ENCODE measurements at places on chromosomes 2 and 18.

DNA sequence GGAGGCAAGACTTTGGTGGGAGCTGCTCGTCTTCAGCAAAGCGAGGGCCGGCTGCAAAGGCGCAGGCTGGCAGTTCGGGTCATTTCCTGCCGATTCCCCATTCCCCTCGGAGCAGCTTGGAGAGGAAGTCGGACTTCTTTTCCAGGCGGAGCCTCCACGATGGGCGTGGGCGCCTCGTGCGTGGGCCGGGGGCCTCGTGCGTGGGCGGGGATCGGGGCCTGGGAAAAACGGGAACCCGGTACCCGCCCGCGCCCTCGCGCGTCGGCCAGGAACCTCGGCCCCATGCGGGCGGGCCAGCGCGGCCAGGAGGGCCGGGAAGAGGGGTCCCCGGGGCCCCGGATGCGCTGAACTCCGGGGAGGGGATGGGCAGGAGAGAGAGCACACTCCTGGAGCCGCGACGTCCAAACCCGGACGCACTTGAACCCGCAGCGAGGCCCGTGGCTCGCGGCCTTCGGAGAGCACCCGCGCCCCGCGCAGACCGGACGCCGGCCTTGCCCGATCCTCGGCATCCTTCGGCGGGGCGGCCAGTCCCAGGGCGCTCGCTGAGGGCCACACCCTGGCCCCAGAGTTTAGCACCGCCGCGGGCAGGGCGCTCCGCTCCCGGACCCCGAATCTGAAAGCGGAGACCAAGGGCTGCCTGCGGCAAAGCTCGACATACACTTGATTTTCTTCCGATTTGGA, 368.4 kb downstream of the MTX2 start:
- DNase-seq: peak; percentile 81

DNA sequence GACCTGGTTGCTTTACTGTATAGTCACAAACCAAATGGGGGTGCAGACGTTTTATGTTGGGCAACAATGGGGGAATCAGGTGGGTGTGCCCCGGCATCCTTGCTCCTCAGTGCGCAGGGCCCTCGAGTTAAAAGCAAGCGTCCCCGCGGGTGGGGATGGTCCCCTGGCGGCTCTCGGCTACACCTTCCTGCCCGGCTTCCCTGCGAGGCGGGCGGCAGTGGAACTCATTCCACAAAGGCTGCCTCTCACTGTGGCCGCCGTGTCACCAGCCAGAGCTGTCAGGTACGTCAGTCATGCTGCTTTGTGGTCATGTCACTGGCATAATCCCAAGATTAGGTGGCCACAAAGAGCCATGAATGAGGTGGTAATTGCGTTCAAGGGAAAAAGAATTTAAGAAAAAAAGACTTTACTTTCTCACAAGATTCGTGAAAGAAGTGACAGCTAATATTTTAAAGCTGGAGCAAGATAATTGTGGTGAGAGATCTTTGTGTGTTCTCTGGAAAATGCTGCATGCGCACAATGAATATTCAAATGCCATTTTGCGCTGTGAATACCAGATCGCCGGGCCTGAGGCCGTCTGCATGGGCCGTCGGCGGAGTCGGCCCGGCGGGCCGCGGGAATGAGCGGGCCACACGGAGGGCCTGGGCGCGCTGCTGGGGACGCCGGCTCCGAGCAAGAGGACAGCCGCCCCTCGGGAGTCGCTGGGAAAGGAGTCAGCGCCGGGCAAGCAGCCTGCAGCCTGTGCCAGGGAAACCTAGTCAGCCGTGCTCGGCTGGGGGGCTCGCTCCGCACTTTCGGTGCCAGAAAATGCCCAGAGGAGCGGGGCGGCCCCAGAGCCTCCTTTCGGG, 82.3 kb upstream of the LDLRAD4 start:
- peak; percentile 30 for DNase-seq

DNA sequence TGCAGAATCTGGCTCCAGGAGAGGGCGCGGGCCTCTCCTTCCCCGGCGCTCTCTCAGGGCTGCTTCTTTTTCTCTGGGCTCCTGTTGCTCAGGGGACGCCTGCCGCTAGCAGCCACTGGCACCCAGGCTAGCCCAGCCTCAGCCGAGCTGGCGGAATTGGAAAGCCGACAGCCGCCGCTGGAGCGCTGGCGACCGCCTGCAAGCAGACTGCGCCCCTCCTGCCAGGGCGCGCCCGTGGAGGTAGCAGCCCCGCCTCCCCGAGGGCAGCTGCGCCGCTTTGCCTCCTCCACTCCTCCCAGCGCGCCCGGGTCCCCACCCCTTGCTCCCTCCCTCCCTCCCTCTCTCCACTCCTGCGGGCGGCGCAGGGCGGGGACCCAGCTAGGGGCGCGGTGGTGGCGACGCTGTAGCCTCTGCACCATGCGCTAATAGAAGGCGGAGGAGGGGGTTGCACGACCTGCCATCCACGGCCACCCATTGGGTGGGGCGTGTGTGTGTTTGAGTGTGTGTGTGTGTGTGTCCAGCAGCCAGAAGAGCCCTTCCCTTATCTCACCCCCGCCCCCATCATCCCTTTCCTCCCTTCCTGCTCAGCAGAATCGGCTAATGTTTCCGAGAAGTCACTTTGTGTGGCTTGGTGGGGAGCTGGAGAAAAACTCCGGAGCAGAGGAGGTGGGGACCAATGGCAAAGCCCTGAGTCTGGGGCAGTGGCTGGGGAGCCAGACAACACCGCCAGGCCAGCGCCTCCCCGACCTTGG, at the start of gene SCN9A:
TSS of gene SCN9A (minus strand) at position 209 of the 752 bp plus-strand sequence. CDS start 64,188 bp downstream, outside the sequence.
- DNase-seq: peak; percentile 61

GRCh38 chr2:159759577-159759976, 38.4 kb downstream of the CD302 start:
- DNase-seq: no peak

DNA sequence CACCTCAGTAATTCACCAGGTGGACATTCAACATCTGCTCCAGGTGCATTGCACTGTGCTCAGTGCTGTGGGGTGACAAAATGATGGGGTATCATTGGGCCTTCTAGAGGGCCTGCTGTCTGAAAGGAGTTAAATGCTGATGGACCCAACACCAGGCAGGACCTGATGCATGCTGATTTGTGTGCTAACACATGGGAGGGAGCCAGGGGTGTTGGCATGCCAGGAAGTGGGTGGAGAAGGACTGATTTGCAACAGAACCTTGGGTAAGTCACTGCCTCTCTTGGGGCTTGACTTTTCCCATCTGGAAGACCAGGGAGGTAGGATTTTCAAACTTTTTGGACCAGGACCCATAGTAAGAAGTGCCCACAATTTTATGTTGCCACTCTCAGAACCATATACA, 57.9 kb upstream of the CXCR4 start:
- DNase-seq: no peak

DNA sequence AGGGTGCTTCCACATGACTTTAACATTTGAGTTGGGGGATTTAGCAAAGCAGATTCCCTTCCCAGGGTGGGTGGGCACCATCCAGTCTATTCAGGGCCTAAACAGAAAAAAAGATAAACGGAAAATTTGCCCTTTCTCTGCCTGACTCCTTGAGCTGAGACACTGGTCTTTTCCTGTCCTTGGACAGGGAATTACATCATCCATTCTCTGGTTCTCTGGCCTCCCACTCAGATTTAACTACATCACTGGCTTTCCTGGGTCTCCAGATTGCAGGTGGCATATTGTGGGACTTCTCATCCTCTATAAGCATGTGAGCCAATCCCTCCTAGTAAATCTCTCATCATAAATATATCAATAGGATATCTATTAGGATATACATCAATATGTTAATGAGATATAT, 25.8 kb downstream of the CAPN13 start:
- DNase-seq: no peak

DNA sequence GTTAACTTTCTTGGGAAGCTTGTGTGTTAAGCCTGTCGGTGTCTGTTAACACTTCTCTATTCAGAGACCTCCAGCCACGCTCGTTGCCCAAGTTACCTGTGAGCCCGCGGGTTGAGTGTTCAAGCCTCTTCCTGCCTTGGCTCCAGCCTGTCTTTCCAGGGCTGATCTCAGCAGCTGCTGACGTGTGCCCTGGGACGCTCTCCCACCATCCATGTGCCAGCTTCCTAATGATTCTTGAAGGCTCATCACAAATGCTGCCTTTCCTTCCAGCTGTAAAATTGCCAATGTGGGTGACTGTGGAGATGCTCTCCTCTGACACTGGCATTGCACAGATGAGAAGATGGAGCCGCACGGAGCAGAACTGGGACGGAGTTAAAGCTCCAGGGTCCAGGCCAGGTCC, 6.1 kb downstream of the RNF144A start:
- DNase-seq: no peak

DNA sequence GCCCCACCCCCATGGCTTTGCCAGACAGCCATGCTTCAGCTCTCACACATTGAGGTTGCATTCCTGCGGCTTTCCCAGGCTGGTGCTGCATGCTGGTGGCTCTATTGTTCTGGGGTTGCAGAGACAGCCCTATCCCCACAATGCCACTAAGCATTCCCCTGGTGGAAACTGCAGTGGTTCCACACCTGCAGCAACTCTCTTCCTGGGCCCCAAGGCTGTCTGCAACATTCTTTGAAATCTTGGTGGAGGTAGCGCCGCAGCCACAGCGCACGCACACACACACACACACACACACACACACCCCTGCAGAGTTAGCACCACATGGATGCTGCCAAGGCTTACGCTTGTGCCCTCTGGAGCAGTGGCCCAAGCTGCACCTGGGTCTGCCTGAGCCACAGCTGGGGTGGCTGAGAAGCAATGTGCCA, 21.4 kb downstream of the SFXN5 start:
- peak; percentile 42 for DNase-seq

GRCh38 chr2:170222842-170223241, 44.9 kb downstream of the MYO3B start:
- no peak for DNase-seq

DNA sequence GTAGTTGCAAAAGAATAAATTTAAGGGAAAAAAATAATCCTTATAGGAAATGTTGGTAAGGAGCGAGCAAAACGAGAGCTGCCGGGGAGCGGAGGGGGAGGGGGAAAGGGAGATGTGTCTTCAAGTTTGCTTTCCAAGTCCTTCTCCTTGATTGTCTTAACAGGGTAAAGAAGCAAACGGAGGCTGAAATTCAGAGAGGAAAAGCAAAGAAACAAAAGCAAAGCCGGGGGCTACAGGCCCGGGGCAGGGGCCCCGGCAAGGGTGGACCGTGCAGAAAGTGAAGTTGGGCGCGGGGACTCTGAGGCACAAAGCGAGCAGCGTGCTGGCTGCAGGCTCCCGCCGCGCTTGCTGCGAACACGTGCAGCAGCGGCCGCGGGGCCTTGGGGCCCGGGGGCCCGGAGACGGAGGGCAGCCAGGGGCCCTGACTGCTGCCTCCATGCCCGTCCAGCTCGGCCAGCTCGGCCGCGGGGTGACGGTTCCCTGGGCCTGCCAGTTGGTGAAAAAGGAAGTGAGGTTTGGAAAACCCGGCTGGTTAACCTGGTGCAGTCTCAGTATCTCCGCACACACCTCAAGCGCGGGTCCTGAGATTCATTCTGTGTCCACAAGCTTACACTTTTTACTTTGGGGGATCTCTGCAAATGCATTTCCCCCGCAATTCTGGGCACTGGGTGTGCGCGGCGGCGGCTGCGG, 4.1 kb downstream of the BCL11A start:
- DNase-seq: no peak

DNA sequence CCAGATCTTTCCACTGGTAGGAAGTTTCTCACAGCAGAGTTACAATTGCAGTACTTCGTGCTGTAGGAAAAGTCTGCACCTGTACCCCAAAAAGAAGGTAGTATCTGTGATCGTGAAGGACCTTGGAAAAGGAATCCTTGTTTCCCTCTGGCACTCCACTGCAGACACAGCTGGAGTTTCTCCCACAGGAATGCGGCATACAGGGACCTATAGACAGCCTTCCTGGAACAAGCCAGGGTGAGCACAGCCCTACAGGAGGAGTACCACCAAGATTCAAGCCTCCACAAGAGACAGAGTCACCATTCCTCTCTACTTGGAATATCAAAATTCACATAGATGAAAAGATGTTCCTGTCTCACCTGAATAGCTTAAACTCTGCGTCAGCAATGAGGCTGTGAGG, 372.4 kb downstream of the CMPK2 start:
- no peak for DNase-seq

DNA sequence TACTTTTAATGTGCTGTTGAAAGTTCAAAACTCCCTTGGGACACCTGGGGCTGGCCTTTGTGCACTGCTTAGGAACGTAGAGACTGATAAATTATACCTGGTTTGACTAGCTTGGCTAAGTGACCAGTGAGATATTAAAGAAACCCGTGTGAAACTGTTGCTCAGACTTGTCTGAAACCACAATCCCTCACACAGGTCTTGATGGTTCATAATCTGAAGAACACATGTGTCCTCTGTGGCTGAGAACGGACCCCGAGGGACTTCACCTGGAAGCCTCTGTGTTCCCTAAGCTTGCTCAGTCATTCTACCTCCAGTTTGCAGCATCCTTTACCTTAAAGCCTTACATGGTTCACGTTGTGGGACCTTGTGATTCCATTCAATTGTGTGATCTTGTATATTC, 218.8 kb downstream of the CBLN2 start:
- DNase-seq: no peak

DNA sequence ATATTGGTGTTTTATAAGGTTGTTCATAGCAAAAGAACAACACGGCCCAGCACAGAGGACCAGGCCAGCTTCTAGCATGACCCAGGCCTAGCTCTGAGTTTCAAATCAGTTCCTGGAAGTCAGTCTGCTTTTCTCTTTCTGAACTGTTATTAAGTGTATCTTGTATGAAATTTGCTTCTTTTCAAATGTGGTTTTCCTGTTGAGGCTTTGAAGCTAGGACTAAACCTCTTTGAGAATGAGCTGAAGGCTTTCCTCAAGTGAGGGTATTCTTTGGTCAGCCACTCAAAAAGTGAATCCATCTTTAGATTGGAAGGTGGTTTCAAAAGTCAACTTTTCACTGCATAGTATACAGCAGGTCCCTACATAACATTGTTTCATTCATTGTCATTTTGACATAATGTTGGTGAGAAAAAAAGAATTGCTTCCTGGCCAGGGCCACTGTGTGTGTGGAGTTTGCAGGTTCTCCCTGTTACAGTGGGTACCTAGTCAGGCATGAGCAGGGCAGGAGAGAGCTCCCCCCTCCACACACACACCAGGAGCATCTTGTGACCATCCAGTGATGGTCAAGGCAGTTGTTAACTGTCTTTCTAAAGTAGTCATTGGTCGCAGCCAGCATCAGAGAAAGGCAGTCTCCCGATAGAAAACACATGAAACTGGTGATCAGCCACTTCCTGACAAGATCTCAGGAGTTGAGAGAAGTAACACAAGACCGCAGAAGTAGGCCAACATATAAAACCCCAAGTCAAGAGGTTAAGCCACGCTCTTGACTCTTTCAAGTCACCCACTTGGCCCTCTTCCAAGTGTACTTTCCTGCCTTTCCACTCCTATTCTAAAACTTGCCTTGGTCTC, 6.7 kb upstream of the ACAA2 start:
- DNase-seq: no peak

DNA sequence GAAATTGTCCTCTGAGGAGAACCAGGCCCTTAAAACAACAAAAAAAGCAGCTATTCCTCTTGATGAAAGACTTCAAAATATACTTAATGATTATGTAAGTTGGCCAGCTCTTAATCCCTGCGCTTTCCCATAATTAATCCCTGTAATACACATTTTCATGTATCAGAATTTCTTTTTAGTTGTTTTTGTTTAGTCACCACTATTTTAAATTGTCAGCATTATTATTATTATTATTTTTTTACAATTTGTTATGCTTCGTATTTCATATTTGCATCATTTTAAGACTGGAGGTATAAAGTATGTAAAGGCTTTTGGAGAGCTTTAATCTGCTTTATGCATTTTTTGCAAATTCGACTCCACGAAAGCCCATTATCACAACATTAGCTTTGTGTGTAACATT, 152.9 kb downstream of the ACOXL start:
- no peak for DNase-seq

GRCh38 chr2:152506843-152507242, 171.9 kb downstream of the FMNL2 start:
- DNase-seq: no peak

- no peak for DNase-seq
Measured at GRCh38 chr2:144454466-144455287, 65.2 kb downstream of the ZEB2 start.
